AG09319 (cell line): ENCODE measurements at places on chromosomes 1 and 21.

DNA sequence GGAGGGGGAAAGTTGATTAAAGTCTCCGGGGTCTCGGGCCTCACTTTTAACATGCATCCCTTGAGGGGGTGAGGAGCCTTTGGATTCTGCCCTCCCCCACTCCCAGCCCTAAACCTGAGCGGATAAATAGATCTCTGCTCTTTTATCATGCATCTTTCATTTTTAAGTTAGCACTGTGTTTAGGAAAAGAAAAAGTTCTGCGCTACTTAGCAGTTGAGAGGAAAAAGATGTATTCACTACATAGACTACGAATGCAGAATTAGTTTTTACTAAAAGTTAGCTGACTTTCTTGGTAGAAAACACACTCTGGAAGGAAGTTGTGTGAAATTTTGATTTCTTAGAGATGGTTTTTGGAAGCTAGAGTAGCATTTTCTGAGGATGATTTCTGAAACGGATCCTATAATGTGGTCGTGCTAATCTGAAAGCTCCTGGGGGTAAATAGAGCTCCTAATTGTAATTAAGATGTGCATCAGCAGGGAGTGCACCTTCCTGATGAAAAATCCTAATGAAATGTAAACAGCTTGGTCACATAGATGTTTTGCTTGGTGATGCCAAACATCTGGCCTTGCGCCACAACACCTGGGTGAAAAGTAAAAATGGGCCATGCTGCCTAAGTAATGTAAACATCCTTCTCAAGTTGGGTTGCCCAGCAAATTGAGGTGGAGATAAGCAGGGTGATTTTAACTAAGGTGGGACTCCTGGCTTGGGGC lies 1.8 kb downstream of the ROR1 start:
- no peak for DNase-seq

- no peak for DNase-seq
Measured at GRCh38 chr1:49971088-49971487, 52.7 kb downstream of the AGBL4 start.

- DNase-seq, result no peak
Measured at GRCh38 chr21:34865400-34866241, 183.5 kb downstream of the RUNX1 start.

DNA sequence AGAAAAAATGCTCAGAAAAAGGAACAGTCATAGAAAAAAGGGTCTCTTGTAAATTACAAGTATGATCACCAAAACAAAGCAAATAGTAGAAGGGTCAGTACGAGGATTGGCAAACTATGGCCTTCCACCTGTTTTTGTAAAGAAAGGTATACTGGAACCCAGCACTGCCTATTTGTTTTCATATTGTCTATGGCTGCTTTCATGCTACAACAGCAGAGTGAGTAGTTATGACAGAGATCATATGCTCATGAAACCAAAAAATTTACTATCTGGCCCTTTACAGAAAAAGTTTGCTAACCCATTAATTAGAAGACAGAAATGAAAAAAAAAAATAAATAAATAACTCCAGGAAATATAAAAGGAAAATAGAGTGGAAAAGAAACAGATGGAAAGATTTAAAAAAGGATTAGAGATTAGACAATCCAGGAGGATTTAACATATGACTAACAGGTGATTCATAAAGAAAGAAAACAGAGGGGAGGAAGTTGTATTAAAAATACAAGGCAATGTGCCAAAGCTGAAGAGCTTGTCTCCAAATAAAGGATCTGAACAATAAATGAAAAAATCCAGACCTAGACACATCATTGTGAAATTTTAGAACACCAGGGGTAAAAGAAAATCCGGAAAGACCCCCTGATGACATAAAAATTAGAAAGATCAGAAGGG lies 108.5 kb upstream of the SERTAD4 start:
- DNase-seq, result peak; percentile 57

- no peak for DNase-seq
Measured at GRCh38 chr1:66533804-66534740, at the start of gene SGIP1. SGIP1 (plus strand) TSS chr1:66534153; CDS start chr1:66534359, 206 bp downstream.

DNA sequence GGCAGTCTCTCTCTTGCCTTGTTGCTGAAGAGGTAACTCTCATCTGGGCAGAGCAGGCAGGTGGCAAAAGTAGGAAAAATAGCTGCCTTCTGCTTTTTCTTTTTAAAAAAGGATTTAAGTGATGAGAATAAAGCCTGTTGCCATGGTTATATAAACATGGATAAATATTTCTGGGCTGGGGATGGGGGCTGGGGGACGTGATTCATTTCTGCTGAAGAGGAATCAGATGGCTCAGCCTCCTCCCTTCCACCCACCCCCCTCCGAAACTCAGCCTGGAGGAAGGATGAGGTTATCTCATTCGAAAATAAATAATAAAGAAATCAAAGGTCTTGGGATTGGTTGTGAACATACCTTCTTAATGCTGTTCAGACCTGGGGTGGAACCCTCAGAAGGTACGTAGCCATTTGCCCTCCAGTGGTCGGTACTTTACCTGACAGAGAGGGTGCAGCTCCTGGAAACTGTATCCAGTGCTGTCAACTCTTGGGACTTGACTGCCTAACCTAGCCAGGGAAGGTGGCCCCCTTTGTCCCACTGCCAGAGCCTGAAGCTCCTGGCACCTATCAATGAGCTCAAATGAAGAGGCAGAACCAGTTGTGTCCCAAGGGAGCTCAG lies 3.8 kb upstream of the INKA2 start:
- DNase-seq, result no peak

GRCh38 chr1:58108783-58109182 lies 437.7 kb downstream of the OMA1 start:
- DNase-seq, result no peak

- DNase-seq, result no peak
Measured at GRCh38 chr1:231279081-231279480, 38.1 kb downstream of the GNPAT start.

GRCh38 chr1:155463865-155464650 lies 98.5 kb downstream of the ASH1L start:
- peak; percentile 23 for DNase-seq

DNA sequence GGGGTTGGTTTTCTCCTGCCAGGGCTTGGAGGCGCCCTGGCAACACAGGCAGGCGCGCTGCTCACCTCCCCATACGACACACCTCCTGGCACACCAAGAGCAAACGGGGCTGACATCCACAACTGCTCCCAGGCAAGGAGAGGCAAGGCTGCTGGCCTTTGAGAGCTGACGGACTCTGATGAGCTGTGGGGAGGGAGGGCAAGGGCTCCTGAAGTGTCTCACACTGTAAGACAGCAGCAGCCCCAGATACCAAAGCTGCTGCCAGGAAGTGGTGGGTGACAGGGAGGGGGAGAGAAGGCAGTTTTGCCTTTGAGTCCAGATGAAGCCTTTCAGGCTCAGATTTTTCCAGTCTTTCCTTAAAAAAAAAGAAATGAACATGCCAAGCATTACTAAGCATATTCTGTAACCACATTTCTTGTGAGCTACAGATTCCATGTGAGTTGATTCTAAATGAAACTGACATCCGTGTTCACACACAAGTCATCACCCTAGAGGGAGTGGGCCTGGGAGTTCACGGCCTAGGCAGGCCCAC lies 24.3 kb downstream of the PGBD5 start:
- no peak for DNase-seq

- DNase-seq, result peak; percentile 87
Measured at GRCh38 chr1:227192163-227192562, 126.1 kb downstream of the CDC42BPA start.

DNA sequence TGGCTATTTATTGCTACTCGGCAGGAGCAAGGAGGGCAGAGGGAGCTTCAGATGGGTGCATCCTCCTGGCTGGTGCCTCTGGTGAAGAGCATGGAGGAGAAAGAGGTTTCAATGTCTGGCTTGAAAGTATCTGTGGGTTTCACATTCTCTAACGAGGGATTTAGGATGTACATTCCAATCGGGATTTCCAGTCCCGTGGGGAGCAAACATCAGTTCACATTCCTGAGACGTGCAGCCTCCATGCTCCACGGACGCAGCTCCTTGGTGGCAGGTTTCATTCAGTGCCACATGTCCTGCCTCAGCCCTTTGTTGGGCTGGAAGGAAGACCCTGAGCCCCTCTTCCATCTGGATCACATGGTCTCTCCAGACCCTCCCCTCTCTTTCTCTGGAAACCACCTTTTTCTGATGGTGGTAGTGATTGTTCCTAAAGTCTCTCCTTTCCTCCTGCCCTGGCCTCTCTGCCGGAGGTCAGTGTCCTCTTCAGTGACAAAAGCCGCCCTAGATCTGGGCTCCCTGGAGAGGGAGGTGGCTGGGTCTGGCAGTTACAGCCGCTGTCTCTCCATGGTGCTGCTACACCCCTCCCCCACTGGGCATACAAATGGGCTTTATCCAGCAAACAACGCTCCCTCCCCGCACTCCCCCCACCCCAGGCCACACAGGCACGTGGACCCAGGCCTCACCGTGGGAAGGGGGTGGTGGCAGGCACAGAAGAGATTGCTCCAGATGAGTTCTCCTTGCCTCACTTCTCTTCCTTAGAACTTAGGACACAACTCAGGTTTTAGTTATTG lies 826 bp upstream of the CA14 start:
- DNase-seq, result no peak

DNA sequence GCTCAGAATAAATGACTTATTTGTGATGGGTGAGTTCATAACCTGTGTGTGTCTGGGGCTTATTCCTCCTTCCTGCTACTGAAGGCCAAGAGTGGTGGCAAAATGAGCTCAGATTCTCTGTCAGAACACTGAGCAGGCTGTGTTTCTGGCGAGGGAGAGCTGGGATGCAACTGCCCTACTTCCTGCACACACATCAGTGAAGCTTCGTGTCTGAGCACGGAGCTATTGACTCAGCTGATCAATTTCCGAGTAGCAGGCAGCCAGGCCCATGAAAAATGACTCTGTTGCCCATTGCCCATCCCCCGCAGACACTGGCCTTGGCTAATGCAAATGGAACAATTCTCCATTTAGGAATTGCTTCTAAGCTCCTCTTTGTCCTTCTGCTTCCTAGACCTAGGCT lies 27.7 kb downstream of the TNR start:
- no peak for DNase-seq

DNA sequence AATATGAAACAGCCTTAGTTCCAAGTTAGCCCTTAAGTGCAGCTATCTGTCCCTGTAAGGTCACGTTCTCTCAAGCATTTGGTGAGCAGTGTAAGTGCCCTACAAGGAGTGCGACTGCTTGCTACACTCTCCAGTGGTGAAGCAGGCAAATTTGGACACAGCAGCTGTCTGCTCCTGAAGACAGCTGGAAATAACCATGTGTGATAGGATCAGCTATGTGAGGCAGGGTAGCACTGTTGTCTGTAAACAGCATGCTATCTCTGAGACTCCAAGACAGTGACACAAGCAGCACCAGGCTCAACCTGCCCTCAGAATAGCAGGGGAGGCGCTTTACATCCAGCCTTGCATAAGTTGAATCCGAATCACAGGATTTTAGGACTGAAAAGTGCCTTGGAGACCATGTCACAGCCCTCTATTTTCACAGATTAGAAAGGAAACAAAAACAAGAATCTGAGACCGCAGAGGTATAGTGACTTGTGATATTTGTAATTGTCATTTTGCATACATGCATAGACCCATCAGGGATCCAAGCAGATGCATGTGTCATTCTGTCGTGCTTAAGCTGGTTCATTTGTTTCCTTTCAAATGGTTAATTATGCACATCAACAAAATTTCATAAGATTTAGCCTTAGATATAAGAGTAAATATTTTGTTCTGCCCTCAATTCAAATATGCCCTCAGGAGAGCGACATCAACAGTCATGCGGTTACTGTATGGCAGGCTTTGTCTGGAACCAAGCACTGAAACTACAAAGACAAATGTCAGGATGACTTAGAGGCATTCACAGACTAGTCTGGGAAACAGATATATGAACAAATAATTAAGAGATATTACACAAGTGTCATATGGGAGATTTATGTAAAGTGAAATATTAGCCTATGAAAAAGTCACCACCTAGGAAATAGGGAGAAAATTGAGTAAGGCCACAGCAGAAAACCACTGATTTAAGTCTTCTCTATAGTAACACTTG lies 134.9 kb upstream of the NRIP1 start:
- DNase-seq, result no peak

DNA sequence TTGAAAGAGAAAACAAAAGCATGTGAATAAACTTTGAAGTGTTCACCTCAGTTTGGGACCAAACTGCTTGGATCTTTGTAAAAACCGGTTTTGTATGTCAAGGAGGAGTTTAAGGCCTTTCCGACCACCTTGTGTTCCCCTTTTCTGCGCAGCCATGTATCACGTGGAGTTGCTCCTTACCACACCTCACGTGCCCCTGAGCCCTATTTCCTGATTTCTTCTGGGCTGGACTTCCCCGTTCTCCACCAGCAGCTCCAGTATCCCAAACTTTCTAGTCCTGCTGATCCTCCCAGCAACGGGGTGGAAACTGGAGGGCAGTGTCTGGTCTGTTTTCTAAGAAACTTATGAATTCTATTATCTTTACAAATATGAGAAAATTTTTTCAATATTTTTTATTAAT lies 1.6 kb upstream of the SH3D21 start:
- no peak for DNase-seq

DNA sequence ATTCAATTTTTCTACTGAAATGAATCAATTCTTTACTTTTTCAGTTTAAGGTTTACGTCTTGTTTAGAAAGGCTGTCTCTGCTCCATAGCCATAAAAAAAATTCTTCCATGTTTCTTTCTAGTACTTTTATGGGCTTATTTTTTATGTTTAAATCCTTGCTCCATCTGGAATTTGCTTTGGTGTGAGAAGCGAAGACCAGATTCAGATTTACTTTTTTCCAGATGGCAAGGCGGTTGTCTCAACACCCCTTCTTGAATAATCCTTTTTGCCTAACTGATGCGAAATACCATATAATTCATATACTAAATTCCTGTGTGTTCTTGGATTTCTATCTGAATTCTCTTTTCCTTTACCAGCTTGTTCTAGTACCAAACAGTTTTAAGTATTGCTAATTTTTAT lies 101.5 kb downstream of the C1orf94 start:
- no peak for DNase-seq

- peak; percentile 57 for DNase-seq
Measured at GRCh38 chr21:28636752-28637691, 355.7 kb downstream of the LTN1 start.

DNA sequence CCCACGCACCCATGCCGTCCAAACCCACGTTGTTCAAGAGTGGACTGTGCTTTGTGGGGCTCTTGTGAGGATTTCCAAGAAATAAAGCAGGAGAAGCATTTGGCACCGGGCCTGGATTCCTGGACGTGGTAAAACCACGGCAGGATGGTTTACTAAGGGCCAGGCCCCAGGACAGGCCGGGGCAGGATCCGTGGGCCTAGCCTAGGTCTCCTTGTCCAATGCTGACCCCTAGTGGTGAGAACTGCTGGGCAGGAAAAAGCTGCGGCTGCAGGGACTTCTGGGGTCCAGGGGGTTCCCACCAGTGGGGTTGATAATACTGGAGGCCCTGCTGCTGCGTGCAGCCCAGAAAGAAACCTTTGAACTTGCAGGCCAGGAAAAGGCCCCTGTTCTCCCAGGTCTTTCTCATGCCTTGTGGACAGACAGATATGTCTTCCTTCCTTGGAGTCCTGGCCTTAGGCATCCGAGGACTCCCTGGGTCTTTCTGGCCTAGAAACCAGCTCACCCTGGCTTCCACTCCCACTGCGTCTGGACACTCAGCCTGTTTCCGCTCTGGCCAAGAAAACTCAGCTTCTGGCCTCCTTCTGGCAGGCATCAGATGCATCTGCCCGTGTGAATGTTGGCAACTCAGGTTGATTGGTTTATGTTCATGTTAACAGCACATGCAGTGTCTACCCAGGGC lies 106.9 kb upstream of the TMEM51 start:
- DNase-seq, result peak; percentile 69
